ENCODE measurements at places on chromosomes 12 and 14.
A peak's percentile ranks its signal among the peaks of the same experiment; 100 is the strongest.

DNA sequence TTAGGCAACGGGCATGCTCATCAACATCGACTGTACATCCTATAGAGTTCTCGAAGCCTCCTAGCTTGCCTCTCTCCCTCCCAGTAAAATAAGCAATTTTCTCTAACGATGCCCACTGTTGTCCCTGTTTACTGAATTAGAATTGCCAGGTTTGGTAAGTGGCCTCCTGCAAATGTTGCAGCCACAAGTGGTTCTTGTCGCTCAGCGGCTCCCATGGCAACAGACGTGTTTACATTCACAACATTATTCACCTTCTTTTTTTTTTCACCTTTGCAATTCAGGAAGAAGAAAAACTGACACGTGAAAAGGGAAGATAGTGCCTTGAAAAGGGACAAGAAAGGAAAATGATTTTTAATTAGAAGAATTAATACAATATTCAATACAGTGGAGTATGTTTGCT is 100.9 kb upstream of the PKP2 start:
- DNase-seq, result no peak
- H3K4me1 ChIP-seq, result no peaks in the 10 kb centered on the region
- no peaks in the 10 kb centered on the region for H3K36me3 ChIP-seq
- H3K27me3 ChIP-seq, result peaks cover 12% of the 10 kb centered on the region
- no peak overlapping the region for H3K4me3 ChIP-seq
- no peak overlapping the region for H3K27ac ChIP-seq

DNA sequence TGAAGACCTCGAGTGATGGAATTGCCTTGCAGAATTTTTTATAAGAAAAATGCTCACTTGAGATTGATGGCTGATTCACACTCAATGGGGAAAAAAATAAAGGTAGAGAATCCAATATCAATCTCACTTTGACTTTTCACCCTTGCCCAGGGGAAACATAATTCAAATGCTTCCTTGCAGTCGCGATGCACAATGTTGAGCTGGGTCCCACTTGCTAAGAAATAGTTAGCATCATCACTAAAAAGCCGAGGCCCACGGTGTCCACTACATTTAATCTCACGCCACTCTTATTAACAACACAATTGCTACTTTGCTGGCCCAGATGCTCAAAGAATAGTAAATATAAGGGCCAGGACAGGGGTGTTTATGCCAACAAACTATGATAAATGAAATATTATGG is 223.4 kb downstream of the SPTSSA start:
- no peak for DNase-seq
- no peak overlapping the region for H3K4me3 ChIP-seq
- no peak overlapping the region for H3K27ac ChIP-seq
- H3K4me1 ChIP-seq, result peaks cover 25% of the 10 kb centered on the region

DNA sequence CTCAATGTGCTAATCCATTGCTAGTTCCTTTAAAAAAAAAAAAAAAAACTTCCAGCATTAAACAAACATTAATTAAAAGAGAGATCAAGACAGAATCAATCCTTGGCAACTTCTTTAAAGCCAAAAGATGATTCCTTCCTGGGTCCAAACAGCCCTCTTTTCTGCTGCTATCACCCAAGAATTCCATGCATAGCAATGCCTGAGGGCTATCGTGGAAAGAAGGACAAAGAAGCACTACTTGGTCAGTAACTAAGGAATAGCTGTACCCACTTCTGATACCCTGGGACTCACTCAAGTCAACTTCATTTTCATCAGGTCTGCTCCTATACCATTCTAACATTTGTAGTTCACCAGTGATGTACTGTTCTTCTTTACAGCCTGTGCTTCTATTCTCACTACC is 51.8 kb downstream of the SLC38A2 start:
- H3K4me3 ChIP-seq, result no peak overlapping the region
- H3K36me3 ChIP-seq, result peaks cover 3% of the 10 kb centered on the region
- H3K27ac ChIP-seq, result no peak overlapping the region
- DNase-seq, result no peak

DNA sequence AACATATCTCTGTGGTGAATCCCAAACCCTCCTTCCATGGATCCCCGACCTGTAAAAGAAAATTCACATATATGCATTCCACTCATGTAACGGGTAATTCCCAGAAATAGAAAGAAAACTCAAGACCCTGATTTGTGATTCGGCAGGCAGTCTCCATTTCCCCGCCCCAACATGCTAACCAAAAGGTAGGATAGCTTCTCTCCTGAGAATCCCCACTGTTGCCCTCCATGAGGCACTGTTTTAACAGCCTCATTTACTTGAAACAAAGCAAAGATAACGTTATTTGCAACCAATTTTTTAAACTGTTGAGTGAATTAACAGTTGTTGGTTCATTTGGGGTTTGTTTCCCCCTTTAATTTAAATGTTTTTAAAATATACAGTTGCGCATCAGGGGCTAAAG is 774 bp upstream of the SLC2A13 start:
- H3K27ac ChIP-seq, result no peak overlapping the region
- no peak for DNase-seq
- H3K4me3 ChIP-seq, result peak overlapping the region; percentile 37
- no peaks in the 10 kb centered on the region for H3K36me3 ChIP-seq

- DNase-seq, result no peak
- peak overlapping the region; percentile 78 for H3K4me3 ChIP-seq
- no peaks in the 10 kb centered on the region for H3K27me3 ChIP-seq
- H3K36me3 ChIP-seq, result peaks cover 3% of the 10 kb centered on the region
- peak overlapping the region; percentile 94 for H3K27ac ChIP-seq
Measured at GRCh38 chr14:64703395-64704142, 655 bp upstream of the PLEKHG3 start.

Measured in chondrocyte (in vitro differentiated cells).